ENCODE measurements at places on chromosomes 7 and 10.
A peak's percentile ranks its signal among the peaks of the same experiment; 100 is the strongest.

DNA sequence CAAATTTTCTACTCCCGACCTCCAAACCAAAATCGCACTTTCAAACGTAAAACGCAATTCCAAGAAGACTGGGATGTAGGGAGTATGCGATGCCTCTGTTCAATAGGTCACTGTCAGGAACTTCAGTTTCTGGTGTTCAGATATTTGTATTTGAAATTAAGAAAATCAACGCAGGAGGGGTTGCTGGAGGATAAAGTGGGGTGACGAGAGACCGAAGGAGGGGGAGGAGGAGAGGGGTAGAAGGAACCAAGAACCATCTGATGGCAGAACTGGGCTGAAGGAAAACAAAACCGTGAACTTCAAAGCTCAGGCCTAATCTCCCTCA, 293.8 kb upstream of the NFE2L3 start:
- no peak for DNase-seq

DNA sequence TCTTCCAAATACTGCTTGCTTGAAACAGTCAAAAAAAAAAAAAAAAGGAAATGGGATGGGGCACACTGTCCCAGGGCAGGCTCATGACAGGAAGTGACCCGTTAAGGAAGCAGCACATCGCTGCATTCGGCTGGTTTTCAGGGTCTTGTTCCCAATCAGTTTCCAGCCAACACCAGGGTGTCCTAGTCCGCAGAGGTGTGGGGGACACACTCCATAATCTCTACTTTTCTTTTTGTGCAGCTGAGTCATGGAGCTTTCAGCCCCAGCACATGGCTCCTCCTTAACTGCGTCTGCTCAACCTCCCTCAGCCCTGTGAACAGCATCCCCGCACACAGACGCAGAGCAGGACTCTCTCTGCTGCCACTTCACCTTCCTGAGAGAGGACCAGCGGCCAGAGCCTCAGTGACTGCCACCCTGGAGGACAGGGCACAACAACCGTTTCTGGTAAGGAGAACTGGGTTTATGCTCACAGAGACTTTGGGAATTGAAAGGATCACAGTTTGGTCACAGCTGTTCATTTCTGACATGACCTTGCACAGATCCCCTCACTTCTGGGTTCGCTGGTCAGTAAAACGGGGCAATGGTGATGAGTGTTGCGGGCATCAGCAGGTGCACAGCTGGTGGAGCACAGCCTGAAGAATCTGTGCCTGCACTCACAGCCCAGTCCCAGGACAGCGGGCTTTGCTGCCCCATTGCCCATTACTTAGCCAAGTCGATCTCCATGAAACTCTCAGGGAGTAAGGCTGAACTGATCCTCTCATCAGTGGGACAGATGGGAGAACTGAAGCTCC, at the start of gene GIMAP5:
TSS of gene GIMAP5 (plus strand) at position 154 of the 791 bp plus-strand sequence. CDS start 3,467 bp downstream, outside the sequence.
- DNase-seq: no peak

- DNase-seq: peak; percentile 9
These were observed 150.1 kb upstream of the KLF6 start for GRCh38 chr10:3935141-3935540.

GRCh38 chr7:37706804-37707203, 23.2 kb downstream of the GPR141 start:
- no peak for DNase-seq

GRCh38 chr7:131109011-131109758, 218.5 kb upstream of the MKLN1 start:
- DNase-seq: peak; percentile 39

DNA sequence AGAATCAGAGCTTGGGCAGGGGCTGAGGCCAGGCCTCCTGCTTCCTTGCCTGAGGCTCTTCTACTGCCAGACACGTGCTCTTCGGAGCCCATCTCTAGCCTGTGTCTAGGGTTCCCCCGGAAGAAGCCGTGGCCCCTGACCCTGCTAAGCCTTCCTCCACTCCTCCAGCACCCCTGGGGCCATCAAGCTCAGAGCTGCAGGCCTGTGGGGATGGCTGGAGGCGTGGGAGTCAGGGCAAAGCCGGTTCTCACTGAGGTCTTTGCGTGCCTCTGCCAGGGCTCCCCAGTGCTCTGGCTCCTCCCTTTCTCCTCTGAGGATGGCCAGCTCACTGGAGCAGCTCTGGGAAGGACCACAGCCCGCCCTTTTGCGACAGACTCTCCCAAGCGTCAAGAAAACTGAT, 34.4 kb downstream of the GHRHR start:
- DNase-seq: no peak

GRCh38 chr7:103996639-103997038, 7.2 kb upstream of the RELN start:
- DNase-seq: no peak

GRCh38 chr7:116948934-116949333, 4.4 kb upstream of the ST7 start:
- no peak for DNase-seq

DNA sequence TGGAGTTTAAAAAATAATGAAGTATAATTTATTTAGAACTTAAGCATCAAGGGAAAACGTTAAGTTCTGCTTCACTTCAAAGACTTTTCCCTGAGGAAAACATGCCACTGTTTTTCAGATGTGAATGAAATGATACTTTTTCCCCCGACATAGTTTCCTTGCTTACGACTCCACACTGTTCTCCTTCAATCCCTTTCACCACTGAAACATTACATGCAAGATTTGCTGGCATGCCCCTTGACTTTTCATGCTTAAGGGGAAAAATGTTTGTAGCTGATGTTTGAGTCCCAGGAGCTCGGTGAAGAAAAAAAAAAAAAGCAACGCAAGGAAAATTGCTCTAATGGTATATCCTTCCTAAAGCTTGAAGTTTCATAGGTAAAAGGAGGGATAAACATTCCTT, 10.0 kb downstream of the GLI3 start:
- DNase-seq: no peak

- no peak for DNase-seq
These were observed 366.5 kb upstream of the AKR1E2 start for GRCh38 chr10:4459531-4459930.

GRCh38 chr10:80700252-80700651, 162.6 kb downstream of the SH2D4B start:
- DNase-seq: no peak

DNA sequence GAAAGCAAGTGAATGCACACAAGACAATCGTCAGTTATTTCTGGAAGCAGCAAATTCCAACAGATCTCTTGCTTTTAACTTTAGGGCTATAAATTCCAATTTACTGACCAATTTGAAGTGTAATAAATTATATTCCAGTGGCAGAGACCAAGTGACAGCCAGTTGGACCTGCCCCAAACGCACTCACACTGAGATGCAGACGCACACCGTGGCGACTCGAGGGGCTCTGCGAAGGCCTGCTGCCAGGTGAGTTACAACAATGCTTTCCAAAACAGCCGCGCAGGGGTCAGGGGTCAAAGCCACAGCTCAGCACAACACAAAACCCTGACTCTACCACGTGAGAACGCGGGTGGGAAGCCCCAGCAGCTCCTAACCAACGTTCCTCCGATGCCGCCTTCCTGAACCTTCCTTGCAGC, 97.4 kb downstream of the ZRANB1 start:
- DNase-seq: no peak

GRCh38 chr7:106038916-106039315, 73.2 kb downstream of the SYPL1 start:
- no peak for DNase-seq

DNA sequence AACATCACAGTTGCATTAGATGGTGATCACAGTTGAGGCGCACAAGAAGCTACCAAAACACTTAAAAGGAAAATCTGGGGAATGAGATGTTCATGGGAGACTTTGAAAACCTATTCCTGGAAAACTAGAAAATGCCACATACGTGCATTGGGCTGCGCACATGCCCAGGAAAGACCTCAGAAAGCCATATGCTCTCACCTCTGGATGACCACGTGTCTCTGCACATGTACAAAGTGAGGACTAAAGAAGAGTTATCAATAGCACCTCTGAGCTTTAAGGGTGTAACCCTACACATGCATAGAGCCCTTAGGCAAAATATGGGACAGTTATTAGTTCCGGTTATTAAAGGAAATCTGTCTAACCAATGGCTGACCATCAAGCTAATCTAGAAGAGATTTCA, 77.7 kb downstream of the CRPPA start:
- no peak for DNase-seq

GRCh38 chr7:87209295-87209924, 10.1 kb downstream of the TMEM243 start:
- DNase-seq: no peak

GRCh38 chr7:142481548-142481947, 223.7 kb upstream of the PRSS58 start:
- no peak for DNase-seq

GRCh38 chr10:114899982-114900381, 38.0 kb upstream of the TRUB1 start:
- no peak for DNase-seq

GRCh38 chr10:75502389-75502788, 71.0 kb downstream of the LRMDA start:
- no peak for DNase-seq

- peak; percentile 68 for DNase-seq
These were observed 84.5 kb downstream of the PIP4K2A start for GRCh38 chr10:22629852-22630233.

DNA sequence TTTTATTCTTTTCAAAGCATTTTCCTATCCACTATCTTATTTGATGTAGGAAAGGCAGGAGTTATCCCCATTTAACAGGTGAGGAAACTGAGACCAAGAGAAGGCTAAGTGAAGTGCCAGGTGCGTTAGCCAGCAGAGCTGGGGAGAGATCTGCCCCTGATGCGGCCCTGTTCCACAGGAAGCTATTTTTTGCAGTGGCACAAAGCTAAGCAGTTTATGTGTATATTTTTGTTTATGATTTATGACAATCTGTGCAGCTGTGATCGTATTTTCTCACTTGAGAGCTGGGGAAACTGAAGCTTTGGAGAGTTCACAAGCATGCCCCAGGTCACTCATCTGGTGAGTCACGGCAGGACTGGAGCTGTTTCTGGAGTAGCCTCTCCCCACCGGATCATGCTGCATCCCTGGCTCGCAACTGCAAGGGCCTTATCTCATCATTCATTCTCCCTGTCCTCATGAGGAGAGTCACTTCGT, 38.8 kb downstream of the SLC29A3 start:
- DNase-seq: no peak

DNA sequence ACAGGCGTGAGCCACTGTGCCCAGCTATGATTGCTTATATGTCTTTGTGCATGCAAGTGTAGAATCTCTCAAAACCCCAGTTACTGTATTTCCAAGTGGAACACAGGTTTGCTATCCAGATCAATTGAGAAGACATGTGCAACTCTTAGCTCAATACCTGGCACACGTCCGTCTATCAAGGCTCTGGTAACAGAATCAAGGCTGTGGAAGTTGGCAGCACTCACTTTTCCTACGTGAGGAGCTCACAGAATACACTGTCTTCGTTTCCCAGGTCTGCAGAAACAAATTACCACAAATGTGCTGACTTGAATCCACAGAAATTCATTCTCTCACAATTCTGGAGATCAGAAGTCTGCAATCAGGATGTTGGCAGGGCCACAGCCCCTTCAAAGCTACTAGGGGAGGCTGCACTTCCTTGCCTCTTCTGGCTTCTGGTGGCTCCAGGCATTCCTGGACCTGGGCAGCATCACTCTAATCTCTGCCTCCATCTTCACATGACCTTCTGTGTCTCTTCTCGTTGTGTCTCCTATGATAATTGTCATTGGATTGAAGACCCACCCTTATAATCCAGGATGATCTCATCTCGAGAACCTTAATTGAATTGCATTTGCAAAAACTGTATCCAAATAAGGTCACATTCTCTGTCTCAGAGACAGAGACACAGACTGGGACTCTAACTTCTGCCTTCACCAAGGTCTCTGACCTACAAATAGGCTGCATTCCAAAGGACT, 84.8 kb upstream of the C7orf33 start:
- no peak for DNase-seq

Measured in T-helper 1 cell (primary cell).